NCI-H2029 (cell line): ENCODE measurements at places on chromosomes 7 and 10.

DNA sequence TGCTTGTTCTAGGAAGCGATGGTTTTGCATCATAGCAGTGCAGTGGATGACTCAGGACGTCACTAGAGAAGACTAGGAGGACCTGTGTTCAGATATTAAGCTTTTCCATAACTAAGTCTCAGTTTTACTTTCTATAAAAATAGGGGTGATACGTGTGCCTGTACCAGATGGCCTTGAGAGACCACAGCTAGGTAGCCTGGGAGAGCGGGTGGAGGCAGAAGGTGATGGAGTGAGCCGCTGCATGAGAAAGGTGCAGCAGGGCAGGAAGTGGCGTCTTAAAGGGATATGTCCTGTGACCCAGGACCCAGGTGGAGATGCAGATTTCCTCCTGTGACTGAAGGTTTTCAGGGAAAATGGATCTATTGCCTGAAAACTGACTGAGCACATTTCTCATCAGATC lies 304.9 kb downstream of the CDC14C start:
- no peak for DNase-seq

- no peak for DNase-seq
Measured at GRCh38 chr7:73954181-73954580, 73.8 kb upstream of the ELN start.

- DNase-seq, result no peak
Measured at GRCh38 chr7:155303039-155303593, 5.4 kb downstream of the INSIG1 start.

DNA sequence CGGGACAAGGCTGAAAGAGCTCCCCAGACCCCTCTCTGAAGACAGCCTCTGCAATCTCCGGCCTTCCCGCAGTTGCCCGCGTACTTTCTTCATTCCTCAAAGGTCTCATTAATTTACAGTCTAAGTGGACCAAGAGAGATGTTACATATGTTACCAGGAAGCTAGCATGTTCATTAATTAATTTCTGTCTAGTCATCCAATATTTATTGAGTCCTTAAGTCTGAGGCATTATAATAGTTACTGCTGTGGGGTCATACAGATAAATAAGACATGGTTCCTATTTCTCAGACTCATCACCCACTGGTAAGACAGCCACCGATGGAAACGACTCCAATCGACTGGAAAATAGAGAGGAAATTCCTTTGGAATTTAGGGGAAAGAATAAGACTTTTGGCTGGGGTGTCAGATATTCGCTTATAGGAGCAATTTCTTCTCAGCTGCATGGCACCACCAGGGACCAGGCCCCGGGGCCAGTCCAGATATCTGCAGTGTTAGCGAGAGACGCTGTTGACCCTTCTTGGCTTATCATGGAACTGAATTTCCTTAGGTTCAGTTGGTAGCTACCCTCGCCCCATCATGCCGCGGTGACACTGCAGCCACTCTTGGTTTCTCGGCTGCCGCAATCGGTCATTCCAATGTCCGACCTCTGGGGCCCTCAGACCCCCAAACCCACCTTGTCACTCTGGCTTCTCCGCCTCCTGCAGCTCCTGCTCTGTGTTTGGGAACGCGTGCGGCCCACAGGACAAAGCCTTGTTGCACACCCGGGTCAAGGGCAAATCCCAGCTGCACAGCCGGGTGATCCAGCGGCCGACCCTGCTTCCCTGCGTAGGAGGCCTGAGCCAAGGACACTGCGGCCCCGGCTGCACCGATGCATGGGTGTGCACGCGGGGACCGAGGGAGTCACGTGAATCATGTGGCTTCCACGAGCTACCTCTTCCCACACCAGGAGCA lies 383.2 kb downstream of the DNAJB6 start:
- DNase-seq, result no peak

- DNase-seq, result no peak
Measured at GRCh38 chr7:42931447-42931833, 534 bp downstream of the PSMA2 start.

DNA sequence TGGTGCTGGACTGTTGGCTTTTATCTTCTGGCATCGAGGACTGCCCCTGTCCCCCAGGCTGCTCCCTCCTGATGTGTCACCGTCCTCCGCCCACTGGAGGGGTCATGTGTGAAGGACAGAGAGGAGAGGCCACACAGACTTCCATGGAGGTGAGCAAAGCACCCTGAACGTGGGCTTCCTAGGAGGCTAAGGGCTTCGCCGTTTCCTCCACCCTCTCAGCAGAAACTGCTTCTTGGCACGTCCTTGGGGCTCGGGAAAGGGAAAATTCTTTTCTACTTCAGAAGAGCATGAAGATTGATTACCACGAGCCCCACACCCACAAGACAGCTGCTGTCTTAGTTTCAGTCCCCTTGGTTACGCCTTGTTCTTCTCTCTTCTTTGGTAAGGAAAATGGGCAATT lies 218.2 kb downstream of the CCDC3 start:
- DNase-seq, result no peak

- no peak for DNase-seq
Measured at GRCh38 chr7:142414135-142414534, 156.3 kb upstream of the PRSS58 start.

DNA sequence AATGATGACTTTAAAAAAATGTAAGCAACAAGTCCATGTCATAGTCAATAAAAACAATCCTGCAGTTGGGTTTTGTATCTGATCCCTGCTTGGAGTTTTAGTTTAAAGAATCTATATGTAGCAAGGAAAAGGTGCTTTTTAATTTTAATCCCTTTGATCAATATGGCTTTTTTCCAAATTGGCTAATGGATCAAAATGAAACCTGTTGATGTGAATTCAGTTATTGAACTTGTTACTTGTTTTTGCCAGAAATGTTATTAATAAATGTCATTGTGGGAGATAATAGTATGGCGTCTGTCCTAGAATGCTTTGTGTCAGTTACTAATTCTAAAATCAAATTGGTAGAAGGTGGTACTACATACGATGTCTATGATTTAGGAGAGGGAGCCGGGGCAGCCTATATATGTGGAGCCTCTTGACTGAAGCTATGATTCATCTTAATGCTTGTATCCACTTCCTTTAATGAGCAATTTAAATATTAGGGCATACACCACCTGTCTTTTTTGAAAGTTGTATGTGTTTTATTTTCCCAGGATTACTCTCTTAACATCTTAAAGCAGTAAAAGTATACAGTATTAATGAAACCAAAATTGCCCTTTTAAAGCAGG lies 10.3 kb upstream of the PBLD start:
- DNase-seq, result no peak

- no peak for DNase-seq
Measured at GRCh38 chr7:57177856-57178767, 45.9 kb upstream of the ZNF479 start.

DNA sequence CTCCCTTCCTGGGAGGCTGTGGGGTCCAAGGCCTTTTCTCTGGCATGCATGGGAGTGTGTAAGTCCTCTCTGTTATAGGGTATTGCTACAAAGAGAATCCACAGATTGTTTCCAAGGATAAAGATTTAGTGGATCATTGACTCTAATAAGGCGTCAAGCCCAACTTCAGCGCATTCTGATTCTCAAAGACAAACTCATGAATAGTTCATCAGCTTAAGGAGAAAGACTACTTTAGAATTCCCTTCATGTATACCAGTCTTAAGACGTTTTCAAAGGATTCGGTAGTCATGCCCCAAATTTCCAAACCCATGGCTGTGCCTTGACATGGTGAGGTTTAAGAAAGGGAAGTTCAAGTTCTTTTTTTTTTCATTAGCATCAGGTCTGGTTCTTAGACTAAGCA lies 46.6 kb upstream of the ABLIM1 start:
- DNase-seq, result no peak

DNA sequence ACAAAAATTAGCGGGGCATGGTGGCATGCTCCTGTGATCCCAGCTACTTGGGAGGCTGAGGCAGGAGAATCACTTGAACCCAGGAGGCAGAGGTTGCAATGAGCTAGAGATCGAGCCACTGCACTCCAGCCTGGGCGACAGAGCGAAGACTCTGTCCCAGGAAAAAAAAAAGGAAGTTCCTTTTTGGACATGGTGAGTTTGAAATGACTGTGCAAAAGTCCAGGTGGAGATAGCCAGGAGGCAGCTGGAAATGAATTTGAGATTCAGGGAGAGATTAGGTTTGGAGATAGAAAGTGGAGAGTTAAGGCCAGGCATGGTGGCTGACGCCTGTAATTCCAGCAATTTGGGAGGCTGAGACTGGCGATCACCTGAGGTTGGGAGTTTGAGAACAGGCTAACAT lies 139.1 kb downstream of the MARCHF5 start:
- no peak for DNase-seq

GRCh38 chr10:110399965-110400933 lies 95.5 kb upstream of the SMNDC1 start:
- DNase-seq, result peak; percentile 4
